Tibial artery (tissue), 4 donors: ENCODE measurements at places on chromosomes 11 and 22.

- DNase-seq, result peak; percentile 35
These were observed 34.1 kb upstream of the CD81 start for GRCh38 chr11:2342981-2343380.

GRCh38 chr22:38418589-38418988, 36.4 kb downstream of the KCNJ4 start:
- no peak for DNase-seq

DNA sequence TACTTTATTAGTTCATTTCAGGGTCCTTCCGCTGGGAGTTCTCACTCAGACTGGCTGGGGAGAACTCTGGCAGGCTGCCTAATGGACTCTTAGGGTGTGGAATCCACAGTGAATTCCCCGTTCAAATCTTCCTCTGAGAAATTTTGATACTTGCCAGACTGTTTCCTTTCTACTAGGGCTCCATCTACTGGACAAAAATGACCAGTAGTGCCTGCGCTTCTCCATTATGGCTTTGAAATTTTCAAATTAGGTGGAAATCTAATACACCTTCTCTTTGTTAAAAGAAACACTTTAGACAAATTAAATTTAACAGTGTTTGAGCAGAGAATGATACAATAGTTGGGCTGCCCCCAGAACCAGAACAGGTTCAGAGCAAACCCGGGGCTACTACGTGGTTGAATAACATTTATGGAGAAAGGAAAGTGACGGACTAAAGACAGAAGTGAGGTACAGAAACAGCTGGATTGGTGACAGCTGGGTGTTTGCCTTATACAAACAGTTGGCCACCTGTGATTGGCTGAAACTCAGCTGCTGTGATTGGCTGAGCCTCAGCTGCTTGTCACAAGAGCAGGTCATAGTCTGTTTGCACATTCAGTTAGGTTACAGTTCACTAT, 52.9 kb upstream of the FDX1 start:
- DNase-seq, result no peak

- DNase-seq, result no peak
These were observed 3.7 kb upstream of the IGLL1 start for GRCh38 chr22:23583836-23584235.

DNA sequence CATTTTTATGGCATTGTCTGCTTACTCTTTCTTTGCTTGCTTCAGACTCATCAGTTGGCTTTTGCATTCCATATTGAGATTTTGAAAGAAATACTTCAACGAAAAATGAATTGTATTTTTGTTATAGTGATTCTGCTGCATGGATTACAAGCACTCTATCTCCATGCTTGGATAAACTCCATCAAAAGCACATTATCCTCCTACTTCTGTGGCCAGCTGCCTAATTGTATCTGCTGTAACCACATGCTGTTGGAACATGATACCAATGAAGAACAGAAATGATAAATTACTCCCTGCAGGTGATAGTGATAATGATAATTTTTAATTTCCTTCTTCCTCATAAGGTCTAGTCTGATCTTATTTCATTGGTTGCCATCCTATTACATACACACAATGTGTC, 100.8 kb downstream of the PRMT3 start:
- no peak for DNase-seq

DNA sequence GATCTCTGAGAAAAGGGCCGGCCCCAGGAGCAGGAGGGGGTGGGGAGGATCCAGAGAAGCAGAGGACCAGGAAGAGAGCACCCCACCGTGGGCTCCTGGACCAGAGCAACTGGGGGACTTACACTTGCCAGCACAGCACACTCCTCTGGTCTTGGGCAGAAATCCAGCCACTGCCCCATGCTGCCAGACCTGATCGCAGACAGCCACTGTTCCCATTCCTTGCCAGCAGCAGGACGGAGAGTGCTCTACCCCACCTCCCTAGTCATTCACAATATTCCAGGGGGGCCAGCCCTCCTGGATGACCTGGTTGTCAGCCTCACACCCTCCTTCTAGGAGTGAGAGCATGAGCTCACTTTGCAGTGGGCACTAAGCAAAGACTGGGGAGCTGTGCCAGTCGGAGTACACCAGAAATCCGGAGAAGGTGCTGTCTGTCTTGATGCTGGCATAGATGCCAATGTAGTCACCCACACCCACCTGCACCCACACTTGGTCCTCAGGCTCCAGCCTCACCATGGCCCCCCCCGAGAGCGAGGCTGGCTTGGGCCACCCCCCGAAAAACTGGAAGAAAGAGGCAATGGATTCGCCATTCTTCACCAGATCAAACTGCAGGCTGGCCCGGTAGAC, 1.6 kb downstream of the C1QTNF5 start:
- peak; percentile 76 for DNase-seq

DNA sequence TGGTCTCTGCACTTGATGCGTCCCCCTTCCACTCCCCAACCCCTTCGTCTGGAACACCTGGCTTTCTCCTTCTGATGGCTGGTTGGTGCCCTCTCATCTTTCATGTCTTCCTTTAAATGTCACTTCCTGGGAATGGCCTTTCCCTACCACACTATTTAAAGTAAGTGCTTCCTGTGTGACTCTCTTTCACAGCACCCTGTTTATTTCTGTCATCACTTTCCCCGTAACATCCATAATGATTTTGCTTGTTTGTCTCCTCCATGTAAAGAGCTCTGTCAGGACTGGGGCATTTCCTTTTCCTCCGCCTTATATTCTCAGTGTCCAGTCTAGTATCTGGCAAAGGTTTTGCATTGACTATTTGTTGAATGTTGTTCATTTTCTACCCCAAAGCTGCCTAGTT, 143.0 kb downstream of the DBX1 start:
- DNase-seq, result no peak

DNA sequence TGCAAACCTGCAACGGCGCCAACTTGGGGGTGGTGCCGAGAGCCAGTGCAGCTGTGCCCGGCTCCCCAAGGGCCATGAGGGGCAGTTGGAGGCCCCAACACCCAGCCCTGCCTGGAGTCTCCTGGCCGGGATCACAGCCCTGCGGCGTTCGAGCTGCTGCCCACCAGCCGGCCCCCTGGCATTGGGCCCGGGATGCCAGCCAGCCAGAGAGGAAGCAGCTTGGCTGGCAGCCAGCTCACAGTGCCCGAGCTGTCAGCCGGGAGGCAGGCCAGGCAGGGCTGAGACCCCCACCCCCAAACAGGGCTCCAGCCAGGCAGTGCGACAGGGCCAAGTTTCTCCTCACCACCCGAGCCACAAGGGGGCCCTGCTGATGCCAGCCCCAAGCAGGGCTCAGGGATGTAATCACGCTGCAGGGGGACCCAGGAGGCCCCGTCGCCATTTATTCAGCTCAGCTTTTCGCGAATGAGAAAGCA, 26.0 kb upstream of the TCF20 start:
- DNase-seq, result no peak

DNA sequence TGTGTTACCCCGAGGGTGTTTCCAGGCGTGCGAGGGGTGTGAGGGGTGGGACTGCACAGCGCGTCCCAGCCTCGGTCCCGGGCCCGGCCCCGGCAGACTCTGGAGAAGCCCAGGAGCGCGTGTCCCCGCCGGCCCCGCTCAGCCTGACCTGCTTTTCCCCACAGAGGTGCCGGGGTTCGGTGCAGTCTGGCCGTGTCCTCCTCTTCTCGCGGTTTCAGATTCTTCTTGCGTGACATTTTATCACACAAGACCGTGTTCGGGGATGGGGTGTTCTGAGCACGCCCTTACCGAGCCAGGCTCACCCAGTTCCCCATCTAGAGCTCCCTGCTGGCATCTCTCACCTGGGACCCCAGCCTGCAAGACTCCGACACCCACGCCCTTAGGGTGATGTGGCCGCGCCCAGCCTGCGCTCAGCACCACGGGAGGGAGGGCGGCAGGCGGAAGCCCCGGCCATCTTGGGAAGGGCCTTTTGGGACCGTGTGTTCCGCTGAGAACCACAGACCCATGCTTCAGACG, 775.6 kb downstream of the BRD1 start:
- DNase-seq, result peak; percentile 55

DNA sequence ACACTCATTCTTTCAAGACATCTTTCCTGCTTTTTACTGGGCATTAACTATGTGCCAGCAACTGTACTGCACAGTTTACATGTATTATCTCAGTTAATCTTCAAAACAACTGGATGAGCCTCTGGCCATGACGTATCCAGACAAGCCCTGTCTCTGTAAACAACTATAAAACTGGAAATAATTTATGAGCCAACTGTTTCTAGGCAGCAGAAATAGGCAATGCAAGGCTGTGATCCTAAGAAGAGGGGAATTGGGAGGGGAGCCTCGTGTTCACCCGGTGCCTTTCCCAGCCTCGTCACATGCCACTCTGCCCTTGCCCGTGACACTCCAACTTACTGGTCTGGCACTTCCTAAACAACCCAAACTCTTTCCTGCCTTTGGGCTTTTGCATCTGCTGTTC, 82.8 kb downstream of the FBXO7 start:
- DNase-seq, result no peak

- DNase-seq, result no peak
These were observed 69.4 kb upstream of the API5 start for GRCh38 chr11:43242401-43242800.

GRCh38 chr11:103901656-103902055, 134.8 kb upstream of the DDI1 start:
- DNase-seq, result no peak

DNA sequence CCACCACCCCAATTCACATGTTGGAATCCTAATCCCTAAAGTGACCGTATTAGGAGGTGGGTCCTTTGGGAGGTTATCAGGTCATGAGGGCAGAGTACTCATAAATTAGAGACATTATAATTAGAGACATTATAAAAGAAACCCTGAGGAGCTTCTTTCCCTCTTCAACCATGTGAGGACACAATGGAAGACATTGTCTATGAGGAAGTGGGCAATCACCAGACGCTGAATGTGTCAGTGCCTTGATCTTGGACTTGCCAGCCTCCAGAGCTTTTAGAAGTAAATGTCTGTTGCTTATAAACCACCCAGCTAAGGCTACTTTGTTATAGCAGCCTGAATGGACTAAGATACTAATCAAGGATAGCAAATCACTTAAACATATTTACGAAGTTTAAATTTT, 14.8 kb downstream of the GAB2 start:
- DNase-seq, result no peak

DNA sequence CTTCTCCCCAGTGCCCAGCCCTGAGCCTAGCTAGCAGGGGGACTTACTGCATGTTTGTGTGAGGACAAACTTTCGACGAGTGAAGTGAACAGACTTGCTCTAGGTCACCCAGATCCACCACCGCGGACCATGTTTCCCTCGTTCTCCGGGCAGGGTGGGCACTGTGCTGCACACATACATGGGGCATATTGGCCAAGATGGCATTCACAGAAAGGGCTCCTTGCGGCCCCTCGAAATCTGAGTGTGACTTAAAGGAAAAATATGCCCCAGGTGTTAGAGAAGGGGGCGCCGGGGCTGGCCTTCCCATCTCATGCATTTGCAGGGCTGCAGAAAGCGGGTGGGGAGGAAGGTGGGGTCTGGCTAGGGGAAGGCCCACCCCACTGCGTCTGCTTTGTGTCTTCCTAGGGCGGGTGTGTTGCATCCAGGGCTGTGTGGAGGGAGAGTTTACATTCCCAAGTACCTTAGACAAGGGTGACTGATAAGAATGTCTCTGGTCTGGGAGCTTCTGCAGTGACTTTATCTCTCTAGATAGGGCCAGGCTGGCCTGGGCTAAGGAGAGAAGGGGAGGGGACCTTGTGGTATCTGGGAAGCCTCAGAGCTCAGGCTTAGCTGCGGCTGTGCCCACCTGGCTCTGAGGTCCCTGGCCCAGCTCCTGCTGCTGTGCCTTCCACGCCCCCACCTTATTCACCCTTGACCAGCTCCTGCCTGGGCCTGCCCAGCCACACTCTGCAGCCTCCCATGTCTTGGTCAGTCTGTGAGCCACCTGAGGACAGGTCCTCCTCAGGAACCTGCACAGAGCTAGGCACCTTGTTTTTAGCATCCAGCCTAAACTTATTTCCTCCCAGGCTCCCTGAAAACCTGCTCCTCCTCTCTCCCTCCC, 45.8 kb downstream of the LRRC32 start:
- DNase-seq, result no peak

DNA sequence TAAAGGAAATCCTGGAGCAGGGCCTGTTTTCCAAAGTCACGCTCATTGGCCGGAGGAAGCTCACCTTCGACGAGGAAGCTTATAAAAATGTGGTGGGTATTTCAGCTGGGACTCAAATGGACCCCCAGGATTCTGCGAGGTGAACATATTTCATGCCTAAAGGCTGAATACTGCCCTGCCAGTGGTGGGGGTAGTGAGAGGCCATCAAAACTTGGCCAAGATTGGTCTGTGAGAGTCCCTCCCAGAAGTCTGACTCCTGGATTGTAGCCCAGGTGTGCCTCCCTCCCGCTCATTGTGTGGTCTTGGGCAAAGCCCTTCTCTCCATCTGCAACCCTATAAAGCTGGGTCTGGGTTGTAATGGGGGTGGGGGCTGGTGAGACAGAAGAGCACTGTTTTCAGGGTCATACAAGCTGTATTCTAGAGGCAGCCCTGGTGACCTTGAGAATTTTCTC, 853 bp downstream of the HTATIP2 start:
- no peak for DNase-seq

DNA sequence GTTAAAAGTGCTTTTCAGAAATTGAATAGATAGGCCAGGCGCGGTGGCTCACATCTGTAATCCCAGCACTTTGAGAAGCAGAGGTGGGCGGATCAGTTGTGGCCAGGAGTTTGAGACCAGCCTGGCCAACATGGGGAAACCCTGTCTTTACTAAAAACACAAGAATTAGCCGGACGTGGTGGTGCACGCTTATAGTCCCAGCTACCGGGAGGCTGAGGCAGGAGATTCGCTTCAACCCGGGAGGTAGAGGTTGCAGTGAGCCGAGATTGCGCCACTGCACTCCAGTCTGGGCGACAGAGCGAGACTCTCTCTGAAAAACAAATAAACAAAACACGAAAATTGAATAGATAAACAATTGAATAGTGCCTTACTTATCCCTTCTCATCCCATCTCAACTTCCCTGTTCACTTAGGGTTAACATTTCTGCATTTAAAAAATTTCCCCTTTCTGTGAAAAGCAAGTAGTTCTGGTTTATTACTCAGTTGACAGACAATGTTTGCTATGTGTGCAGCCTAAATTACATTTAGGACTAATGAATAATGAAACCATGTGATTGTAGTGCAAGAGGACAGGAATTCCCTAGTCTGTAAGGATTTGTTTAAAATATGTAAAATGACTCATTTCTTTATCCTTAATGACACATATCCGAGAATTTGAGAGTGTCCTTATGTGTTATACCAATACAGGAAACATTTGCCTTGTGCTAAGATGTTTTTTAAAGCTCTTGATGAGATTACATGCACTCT, 6.0 kb downstream of the RNF169 start:
- DNase-seq, result no peak

DNA sequence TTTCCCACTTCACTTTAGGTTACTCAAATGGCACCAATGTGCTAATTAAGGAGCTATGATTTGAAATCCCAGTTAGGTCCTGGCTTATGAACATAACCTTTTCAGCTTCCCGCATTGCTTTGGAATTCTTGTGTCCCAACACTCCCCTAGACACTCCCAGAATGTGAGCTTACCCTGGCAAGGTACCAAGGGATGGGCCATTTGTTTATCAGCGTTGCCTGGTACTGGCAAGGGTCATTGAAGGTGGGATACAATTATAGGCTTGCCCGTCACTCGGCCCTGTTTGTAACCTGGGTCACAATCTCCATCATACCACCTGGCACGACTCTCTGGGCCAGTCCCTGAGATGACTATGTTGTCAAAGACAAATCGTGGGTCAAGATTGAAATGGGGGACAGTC, 5.4 kb downstream of the CSRP3 start:
- DNase-seq, result no peak
